NCI-H748 treated with DMSO at 0.1 percent for 48 hours (cell line): ENCODE measurements at places on chromosomes 3 and 15.

GRCh38 chr3:98333989-98334606 is 19.6 kb upstream of the OR5K4 start:
- DNase-seq = no peak

- peak; percentile 58 for DNase-seq
These were observed 9.7 kb downstream of the NTRK3 start for GRCh38 chr15:88246666-88247446.

- DNase-seq = no peak
These were observed 4.3 kb downstream of the PCBP4 start for GRCh38 chr3:51962854-51963530.

GRCh38 chr15:36882487-36883131 is 217.7 kb downstream of the MEIS2 start:
- peak; percentile 1 for DNase-seq

DNA sequence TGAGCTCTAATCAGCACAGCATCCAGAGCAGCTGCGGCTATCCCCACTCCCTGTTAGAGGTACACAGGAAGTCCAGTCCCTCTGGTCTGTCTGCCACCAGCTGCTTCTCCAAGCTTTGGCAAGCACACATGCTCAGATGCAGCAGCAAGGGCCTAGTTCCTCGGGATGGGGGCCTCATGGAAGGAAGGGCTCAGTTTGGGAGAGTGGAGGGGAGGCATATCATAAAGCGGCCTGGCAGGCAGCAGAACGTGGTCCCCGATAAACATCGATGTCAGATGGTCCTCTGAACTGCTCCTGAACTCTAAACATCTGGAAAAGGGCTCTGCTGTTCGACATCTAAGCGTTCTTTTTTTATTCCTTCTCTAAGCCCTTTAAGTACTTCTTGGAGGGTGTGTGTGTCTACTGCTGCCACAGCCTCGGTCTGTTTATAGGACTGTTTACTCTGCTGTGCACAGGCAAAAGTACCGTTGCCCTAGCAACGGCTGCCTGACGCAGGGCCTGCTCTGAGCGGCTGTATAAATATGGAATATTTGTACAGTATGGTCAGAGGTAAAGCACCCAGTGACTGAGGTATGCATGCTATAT is 74.6 kb downstream of the PRICKLE2 start:
- DNase-seq = peak; percentile 74

GRCh38 chr3:154660811-154661210 is 230.8 kb upstream of the GPR149 start:
- DNase-seq = no peak

GRCh38 chr3:51243924-51244323 is 141.2 kb upstream of the MANF start:
- DNase-seq = no peak

GRCh38 chr3:141109751-141110150 is 58.6 kb downstream of the SPSB4 start:
- peak; percentile 34 for DNase-seq

DNA sequence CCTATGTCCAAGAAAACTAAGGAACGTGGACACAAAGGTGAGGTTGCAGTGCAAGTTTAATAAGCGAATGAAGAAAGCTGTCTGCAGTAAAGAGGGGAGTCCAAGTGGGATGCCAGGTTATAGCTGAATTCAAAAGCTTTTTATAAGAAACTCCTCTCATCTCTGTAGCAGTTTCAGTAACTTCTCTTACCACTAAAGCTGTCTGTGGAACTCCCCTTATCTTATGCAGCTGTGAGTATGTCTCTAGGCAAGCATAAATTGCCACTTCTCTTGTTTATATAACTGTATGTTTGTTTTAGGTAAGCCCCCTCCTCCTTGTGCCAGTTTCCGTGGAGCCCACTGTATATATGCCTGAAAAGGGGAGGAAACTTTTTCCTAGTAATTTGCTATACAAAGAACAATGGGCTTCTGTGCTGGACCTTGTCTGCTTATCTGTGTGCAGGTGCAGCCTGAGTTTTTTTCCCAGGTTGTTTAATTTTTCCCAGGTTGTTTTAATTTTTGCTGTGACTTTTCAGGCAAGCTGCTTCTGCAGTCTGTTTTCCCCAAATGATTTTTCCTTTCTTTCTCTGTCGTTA is 875.1 kb upstream of the EPHA6 start:
- peak; percentile 1 for DNase-seq

GRCh38 chr3:170387950-170388349 is 30.4 kb downstream of the SKIL start:
- DNase-seq = no peak

- DNase-seq = no peak
These were observed 18.9 kb downstream of the EIF1B start for GRCh38 chr3:40328374-40328773.

- DNase-seq = no peak
These were observed 264.4 kb downstream of the TIGIT start for GRCh38 chr3:114558271-114558670.

DNA sequence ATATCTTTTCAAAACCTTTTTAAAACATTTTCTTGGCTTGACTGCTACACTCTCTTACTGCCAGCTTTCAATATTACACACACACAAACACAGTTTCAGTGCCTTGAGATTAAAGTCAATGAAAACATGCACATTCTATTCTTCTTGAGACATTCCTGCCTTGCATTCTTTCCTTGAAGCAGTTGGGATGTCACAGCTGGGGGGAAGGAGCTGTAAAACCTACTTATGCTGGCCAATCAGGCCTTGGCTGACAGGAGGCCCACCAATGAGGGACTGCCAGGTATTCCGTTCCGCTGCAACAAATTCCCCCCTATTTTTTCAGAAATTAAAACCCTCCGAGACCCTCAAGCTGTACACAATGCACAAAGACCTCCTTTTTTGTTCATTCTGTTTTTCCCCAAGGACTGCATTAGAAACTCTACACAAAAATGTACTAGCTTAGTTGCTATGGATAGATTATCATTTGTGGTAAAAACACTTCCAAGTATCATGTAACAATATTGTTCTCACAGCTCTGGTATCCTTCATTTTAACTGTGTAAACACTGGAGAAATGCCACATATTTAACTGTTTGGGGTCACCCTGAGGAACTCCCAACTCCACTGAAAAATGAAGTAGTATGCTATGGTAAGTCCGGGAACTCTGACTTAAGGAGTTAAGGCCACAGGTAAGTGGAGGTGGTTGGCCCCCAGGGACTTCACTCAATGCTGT is 18.5 kb downstream of the FSTL1 start:
- DNase-seq = no peak

- no peak for DNase-seq
These were observed 74.8 kb upstream of the MAGI1 start for GRCh38 chr3:66113542-66113941.

DNA sequence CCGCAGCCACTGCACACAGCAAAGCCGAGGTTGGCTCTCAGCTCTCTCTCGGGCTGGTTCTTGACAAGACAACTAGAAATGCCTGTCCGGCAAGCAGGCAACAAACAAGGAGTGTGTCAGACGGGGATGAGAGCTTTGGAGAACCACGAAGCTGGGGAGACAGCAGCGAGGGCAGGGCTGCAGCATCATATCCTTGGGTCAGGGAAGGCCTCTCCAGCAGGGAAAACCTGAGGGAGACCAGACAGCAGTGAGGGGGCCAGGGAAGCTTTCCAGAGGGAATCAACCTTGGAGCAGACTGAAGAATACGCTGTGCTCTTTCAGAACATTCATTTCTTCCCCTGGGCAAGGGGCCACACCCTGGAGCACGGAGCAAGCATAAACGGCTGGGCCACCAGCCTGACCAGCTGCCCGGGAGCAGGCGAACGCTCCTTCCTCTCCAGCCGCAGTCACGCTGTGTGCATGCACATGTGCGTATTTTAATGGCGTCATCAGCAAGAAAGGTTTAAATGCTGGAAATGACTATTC is 58.7 kb downstream of the CHSY1 start:
- DNase-seq = no peak

GRCh38 chr15:88015228-88015860 is 241.2 kb downstream of the NTRK3 start:
- no peak for DNase-seq

DNA sequence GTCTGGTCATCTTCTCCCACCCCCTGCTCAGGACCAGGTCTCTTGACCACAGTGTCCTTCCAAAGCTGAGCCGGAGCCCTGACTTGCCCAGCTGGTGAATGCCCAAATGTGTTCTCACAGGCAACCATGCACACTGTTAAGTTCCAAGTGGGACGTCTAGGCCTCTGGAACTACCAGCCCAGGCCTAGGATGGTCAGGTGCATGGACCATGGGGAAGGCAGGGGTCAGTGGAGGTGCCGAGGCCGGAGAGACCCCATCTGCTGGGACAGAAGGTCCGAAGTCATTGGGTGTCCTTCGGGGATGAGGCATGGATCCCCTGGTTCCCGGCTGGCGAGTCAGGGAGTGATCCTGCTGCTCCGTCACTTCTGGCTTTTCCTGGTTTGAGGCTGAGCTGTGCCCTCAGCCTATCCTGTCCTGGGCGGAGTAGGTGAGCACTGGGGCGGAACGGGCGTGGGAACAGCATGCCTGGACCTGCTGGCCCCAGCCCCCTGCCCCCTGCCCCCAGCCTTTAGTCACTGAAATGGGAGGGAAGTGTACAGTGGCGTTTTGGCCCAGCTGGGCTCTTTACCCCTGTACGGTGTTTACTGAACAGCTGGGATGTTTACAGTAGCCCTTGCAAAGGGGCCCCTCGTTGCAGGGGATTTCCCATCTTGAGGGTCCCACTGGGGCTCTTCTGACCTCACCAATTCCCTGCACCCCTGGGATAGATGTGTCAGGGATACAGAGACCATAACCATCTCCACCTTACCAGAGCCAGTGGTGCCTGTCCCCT is 12.1 kb downstream of the SEMA3F start:
- no peak for DNase-seq

GRCh38 chr15:88243895-88244787 is 12.4 kb downstream of the NTRK3 start:
- peak; percentile 28 for DNase-seq

- no peak for DNase-seq
These were observed 53.3 kb downstream of the PPP2R3A start for GRCh38 chr3:136018876-136019275.
